ENCODE measurements at places on chromosomes 12 and 14. TPM values are rescaled to one million over a fixed set of nuclear protein-coding genes. Genes with fewer than 3 reads are reported as not detected.

Gene NDRG2
- total RNA-seq = 31.3 TPM

Gene ENDOU
- not detected for total RNA-seq

Gene SYT1
- total RNA-seq = 0.74 TPM

Gene TEX22
- 0.90 TPM for total RNA-seq

Gene PGAM5
- 66.6 TPM for total RNA-seq

Data from Caki2 (cell line).